Fibroblast of skin of right biceps (primary cell): ENCODE measurements at places on chromosomes 1 and 21.

DNA sequence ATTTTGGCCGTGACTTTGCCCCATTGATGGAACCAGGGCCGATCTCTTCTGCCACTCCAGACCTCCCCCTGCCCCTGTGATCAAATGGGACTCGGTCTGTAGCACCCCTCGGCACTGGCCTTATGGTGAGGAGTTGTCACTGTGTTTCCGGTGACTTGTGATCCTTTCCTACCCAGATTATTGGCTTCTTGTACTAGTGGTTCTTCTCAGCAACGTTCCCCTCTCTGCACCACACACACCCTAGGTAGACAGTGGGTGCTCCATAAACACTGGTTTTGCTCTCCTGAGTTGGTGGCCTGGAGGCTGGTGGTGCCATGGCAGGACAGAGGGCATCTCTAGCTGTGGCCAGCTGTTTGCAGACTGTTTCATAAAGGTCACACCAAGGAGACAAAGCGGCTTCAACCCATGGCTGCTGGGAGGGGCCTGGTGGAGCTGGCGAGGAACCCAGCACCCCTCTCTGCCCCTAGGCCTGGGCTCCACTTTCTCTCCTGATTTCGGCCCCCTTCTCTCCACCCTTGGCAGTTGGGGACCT lies 50.7 kb downstream of the DHRS3 start:
- no peak for DNase-seq

DNA sequence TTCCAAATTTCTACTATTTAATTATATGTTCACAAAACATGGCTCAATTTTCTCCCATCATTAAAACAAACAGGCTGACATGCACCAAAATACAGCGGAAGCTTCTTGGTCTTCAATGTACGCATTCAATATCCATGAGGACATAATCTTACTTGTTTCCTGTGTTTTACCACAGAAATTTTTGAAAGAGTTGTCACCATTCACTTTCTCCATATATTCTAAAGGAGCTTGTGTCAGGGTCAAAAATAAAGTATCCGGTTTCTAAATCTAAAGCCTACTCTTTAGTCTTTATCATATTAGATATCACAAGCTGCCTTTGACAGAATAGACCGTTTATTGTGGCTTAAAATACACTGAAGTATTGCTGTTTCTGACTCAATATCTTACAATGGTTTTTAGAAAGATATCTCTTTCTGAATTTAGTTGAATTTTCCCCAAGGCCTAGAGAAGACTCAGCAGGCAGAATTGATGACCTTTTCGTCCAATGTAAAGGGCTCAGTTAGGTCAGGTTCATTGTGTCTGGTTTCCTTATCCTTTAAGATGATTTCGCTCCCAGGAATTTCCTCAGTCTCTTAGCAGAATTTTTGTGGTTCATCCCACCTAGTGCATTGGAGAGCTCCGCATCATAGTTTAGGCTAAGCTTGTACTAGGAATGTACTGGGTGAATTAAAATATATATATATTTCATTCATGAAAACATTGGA lies 717.2 kb downstream of the NCAM2 start:
- peak; percentile 98 for DNase-seq

GRCh38 chr1:8059161-8059622 lies 33.1 kb upstream of the ERRFI1 start:
- DNase-seq: peak; percentile 85

- peak; percentile 97 for DNase-seq
Observed at GRCh38 chr1:17865912-17866739, 111.0 kb downstream of the ACTL8 start.

- DNase-seq: peak; percentile 77
Observed at GRCh38 chr21:33760641-33761440, 118.5 kb downstream of the ITSN1 start.

GRCh38 chr1:44013949-44014348 lies 17.3 kb downstream of the SLC6A9 start:
- DNase-seq: no peak

DNA sequence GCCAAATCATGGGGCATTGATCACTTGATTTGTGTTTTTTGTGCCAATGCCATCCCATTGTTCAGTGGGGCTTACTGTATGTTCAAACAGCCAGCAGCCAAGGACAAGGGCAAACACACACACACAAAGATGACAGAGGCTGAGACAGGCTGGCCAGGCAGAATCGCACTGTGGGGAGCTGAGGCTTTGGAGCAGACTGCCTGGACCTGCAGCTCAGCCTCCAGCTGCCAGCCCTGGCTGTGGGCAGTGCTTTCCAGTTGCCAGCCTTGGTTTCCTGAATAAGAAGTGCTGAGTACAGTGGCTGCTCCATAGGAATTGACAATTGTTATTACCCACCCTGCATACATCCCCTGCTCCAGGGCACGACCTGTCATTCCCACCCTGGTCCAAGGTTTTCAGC lies 16.9 kb upstream of the PCP4 start:
- DNase-seq: no peak

GRCh38 chr21:31308584-31308983 lies 35.5 kb downstream of the TIAM1 start:
- DNase-seq: no peak

DNA sequence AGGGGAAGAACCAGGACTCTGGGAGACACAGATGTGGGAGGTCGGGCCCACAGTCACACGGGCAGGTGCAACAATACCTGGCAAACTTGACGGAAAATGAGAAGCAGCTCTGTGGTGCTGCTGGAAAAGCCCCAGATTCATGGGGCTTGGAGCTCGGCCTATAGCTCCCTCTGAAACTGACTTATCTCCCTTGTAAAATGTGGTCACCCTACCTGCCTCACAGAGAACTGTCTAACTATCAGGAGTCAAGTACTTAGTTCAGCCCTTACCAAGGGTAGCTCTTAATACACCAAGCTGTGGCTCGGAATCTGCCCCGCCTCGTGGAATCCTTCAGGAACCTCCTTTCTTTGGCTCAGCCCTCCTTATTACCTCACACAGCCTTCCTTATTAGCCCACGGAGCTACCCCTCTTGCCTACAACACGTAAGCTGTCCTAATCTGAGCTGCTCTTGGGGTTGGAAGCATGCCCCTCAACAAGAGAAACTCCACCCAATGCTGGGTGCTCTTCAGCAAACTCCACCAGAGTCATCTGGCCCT lies 68.9 kb downstream of the MRPL37 start:
- DNase-seq: no peak
